ENCODE measurements at places on chromosomes 6 and 20. TPM values are rescaled to one million over a fixed set of nuclear protein-coding genes. Genes with fewer than 3 reads are reported as not detected.

GRCh38 chr6:50848989-50849795 lies 30.5 kb downstream of the TFAP2B start:
- DNase-seq: no peak

DNA sequence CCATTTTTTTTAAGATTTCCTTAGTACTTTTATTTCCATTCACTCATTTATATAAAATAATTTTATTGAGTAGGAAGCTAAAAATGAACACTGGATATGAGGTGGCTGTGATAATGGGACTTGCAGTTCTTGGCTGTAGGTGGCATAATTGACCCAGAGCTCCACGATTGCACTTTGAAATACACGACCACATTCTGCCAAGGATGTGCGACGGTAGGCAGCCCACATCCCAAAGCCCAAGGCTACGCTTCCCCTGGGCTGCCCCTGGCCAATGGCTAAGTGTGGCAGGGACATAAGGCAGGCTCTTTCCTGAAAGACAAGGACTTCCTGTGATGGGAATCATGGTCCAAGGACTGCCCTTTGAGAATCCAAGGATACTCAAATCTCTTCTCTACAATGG lies 43.7 kb upstream of the ADTRP start:
- peak; percentile 14 for DNase-seq

DNA sequence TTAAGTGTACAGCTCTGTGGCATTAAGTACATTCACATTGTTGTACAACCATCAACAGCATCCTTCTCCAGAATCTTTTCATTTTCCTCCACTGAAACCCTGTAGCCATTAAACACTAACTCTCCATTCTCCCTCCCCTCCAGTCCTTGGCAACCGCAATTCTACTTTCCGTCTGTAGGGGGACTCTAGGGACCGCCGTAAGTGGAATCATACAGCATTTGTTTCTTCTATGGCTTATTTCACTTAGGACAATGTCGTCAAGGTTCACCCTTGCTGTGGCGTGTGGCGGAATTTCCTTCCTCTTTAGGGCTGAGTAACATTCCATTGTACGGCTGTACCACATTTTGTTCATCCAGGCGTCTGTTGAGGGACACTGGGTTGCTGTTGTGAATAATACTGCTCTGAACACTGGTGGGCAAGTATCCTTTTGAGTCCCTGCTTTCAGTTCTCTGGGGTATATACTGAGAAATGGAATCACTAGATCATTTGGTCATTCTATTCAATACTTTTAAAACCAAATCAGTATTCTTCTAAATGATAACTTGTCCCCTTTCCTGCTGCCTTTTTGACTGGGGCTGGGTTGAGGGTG lies 50.7 kb downstream of the PPP1R3G start:
- peak; percentile 42 for DNase-seq

- DNase-seq: no peak
These were observed 155.5 kb downstream of the GJA1 start for GRCh38 chr6:121590916-121591315.

DNA sequence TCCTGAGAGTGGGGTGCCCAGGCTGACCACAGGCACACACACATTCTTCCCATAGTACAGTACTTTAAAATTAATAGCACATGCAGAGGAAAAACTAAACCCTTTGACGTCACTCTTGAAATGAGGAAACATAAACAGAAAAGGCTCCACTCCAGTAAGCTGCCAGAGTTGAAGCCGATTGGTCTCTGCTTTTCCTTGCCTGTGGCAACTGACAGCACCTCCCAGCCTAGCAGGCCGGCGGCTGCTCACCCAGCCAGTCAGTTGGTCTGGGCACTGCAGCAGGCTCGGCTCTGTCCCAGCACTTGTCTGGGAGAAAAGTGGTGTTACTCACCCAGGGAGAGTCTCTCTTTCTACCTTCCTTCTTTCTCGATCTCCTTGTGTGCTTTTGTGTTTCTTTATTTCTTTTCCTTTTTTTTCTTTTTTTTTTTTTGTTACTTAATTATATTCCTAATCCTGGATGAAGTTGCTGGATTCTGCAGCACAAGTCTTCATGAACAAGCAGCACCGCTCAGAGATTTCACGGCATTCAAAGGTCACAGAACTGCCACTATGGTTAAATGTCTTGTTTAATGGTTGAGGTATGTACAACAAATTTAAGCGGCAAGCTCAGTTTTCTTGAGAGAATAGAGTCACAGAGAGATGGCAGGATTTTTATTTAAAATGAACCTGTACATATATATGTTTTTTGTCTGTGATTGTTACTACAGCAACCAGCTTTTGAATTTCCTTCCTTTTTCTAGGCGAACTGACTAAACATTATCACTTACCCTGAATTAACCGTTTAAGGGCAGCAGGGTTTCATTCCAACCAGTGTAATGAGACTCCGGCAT lies at the start of gene PDE7B:
Gene PDE7B (plus strand): TSS at position 260 of the 830 bp plus-strand sequence.
- peak; percentile 84 for DNase-seq

DNA sequence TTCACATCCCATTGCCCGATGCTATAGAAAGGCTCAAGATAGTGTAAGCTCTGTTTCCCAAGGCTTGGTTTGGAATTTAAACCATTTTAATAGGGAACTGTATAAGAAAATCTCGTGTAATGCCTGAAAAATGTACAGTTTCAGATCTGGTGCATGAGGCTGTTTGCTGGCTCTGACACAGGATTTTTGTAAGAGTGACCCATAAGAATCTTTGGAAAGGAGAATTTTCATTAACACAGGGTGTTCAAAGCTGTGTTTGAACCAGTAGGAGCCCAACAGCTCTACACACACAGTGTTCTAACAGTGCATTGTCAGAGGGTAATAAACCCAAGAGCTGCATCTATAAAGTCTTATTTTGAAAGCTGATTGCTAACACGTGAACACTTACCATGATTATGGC lies 293.5 kb downstream of the PRL start:
- no peak for DNase-seq

GRCh38 chr6:89081129-89081422 lies 525 bp downstream of the PNRC1 start:
- no peak for DNase-seq

GRCh38 chr6:1792989-1793388 lies 183.3 kb downstream of the FOXC1 start:
- no peak for DNase-seq

GRCh38 chr20:11937230-11937629 lies 19.5 kb downstream of the BTBD3 start:
- DNase-seq: no peak

DNA sequence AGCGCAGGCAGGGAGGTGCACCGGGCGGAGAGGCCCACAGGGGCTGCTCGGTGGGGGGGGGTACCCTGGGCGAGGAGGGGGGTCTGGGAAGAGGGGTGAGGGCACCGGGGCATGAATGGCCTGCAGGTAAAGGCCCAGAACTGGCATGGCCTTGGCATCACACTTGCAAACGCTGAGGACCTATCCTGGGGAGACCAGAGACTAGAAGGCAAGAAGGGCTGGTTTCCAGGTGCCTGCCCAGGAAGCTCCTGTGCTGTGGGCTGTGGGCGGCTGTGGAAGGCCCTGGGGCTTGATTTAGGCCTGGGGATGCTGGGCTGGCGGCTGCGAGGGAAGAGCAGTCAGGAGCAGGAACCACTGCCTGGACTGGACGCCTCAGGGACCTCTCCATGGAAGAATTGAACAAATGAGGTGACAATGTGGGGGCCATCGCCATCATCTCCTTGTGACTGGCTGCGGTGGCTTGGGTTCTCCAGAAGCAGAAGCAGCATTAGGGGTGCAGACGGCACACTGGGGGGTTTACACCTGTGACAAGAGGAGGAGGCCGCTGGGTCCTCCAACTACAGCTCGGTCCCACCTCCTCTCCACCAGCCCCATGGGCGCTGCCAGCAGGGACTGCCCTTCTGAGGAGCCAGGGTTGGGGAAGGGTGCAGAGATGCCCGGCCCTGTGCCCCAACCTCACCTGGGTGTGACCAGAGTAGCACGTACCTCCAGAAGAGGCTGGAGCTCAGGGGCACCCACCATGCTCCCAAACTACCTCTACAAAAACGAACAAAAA lies 32.1 kb upstream of the IRF4 start:
- no peak for DNase-seq

- DNase-seq: no peak
These were observed 160.5 kb downstream of the BACH2 start for GRCh38 chr6:90136176-90136575.

- DNase-seq: no peak
These were observed 44.1 kb upstream of the ERVFRD-1 start for GRCh38 chr6:11155589-11155988.

DNA sequence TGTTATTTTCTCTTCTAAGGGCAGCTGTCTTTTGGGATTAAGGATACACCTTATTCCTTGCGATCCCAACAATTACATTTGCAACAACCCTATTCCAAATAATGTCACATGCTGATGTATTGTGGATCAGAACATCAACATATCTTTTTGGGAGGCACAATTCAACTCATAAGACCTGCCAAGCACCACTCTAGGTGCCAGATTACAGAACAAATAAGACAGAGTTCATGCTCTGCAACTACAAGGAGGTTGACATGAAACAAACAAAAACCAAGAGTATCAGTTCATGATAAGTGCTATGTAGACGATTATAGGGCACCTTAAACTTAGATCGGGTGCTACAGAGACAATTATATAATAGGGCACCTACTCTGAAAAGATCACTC lies 203.2 kb upstream of the SGK1 start:
- no peak for DNase-seq

GRCh38 chr6:129592516-129593232 lies 117.3 kb downstream of the ARHGAP18 start:
- DNase-seq: no peak

GRCh38 chr20:33803921-33804337 lies 7.2 kb upstream of the CHMP4B start:
- DNase-seq: no peak

- DNase-seq: no peak
These were observed at the start of gene KCNK15 for GRCh38 chr20:44745598-44746366. KCNK15 (plus strand) TSS chr20:44745865; CDS start chr20:44745911, 46 bp downstream.

GRCh38 chr6:130518588-130518987 lies 152.8 kb downstream of the TMEM200A start:
- DNase-seq: no peak

- DNase-seq: no peak
These were observed 47.5 kb downstream of the CD83 start for GRCh38 chr6:14165091-14165490.

- DNase-seq: no peak
These were observed 71.4 kb upstream of the PRSS16 start for GRCh38 chr6:27176096-27176495.

DNA sequence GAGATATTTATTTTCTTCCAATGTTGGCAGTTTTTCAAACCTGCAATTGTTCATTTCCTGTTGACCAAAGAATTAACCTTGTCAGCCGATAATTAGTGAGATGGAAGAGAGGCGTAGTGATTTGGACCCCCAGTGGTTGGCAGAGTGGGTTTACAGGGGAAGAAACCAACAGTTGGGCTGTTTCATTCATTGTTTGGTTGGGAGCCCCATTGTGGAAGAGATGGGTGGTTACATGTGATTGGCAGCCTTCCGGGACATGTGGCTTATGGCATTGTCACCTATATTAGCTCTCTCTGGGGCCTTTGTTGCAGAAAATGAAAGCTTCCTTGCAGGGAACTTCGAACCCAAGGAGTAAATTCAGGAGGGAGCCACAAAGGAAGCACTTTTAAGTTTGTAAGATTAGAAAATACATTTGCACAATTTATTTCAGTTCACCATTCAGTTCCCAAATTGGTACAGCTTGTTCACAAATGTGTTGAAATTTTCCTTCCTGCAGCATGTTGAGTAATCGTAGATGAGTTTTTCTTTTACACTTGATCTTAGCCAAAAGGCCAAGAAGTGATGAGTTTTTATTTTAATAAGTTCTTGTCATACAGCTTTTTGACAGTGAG lies 50.3 kb upstream of the CDKAL1 start:
- DNase-seq: no peak

DNA sequence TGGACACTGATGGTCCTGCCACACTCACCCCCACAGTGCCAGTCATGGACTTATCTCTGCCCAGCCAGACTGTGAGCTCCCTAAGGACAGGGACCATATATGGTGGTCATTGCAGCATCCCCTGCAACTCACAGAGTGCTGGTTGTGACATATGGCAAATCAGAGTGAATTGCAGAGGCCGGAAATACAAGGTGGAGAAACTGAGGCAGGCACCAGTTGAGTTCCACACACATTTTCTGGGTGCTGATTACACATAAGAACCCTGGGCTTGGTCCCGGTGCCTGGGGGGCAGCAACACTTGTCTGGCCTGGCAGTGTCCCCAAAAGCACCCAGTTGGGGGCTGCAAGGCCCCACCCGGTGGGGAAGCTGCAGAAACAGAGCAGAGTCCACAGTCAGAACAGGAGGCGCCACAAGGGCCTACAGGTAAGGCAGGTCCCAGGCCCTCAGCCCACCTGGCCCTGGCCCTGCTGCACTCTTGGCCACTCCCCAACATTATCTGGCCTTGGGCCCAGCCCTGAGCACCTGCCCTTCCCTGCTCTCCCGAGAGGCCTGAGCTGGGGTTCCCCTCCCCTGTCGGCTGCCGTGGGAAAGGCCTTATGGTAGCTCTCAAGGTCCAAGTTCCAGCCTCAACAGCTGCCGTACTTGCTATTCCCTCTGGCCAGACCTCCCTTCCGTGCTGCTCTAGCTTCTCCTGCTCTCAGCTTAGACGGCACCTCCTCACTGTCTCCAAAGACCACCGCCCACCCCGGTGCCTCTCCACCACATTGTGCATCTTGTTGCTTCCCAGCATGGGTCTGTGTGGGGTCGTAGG lies 140.8 kb upstream of the PTPN1 start:
- no peak for DNase-seq

DNA sequence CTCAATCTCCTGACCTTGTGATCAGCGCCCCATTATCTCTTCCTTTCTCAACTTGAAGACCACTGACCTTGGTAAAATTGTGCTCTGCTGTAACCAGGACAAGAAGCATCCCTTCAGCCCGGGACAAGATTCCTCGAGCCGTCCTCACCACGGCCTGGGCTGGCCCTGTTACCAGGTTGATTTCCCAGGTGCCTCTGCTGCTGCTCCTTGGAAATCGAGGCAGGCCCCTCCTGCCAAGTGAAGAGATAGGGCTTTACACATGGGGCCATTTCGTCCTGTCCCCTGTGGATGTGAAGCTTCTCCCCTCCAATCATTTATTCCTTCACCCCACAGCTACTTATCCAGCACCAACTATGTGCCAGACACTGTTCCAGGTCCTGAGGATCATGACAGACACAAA lies 21.5 kb downstream of the RAB44 start:
- DNase-seq: no peak

DNA sequence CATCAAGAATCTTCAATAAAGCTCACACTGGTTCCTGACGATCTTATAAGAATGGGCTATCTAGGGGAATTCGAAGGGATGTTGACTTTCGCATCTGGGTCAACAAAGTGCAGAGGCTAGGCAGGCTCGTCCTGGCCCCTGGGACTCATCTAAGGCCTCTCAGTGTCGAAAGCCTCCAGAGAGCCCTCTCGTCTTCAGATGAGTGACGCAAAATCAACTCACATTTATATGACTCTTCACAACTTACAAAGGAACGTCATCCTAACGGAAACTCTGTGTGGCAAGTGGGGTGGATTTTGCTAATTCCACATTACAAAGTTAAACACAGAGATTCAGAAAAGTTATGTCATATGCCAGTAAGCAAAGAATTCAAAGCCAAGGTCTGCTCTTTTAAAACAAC lies 270.5 kb upstream of the EXOC2 start:
- no peak for DNase-seq

The RIPK1 gene
- polyA plus RNA-seq: 20.9 TPM

The ADAT2 gene
- 5.7 TPM for polyA plus RNA-seq

The SLC26A8 gene
- 0.16 TPM for polyA plus RNA-seq

The MROH8 gene
- 13.8 TPM for polyA plus RNA-seq

The GNRH2 gene
- polyA plus RNA-seq: 4.2 TPM

The TCF21 gene
- polyA plus RNA-seq: 2.6 TPM

The LGSN gene
- not detected for polyA plus RNA-seq

The FAM217A gene
- polyA plus RNA-seq: not detected

The GABRR2 gene
- 0.48 TPM for polyA plus RNA-seq

The MACROD2 gene
- polyA plus RNA-seq: 4.2 TPM

The ERVFRD-1 gene
- 0.34 TPM for polyA plus RNA-seq

The EDN3 gene
- 2.1 TPM for polyA plus RNA-seq

Measured in adrenal gland (tissue), 19 donors.